Occipital lobe (tissue), 3 donors: ENCODE measurements at places on chromosomes 7 and 10. TPM values are rescaled to one million over a fixed set of nuclear protein-coding genes. Genes with fewer than 3 reads are reported as not detected.

The HOXA7 gene
- total RNA-seq = not detected

The CLCN1 gene
- under 0.01 TPM for total RNA-seq

The CPA2 gene
- total RNA-seq = not detected

The ANXA8 gene
- total RNA-seq = not detected

The ZNF804B gene
- 4.2 TPM for total RNA-seq

The H2BK1 gene
- total RNA-seq = not detected

The STEAP1B gene
- 1.1 TPM for total RNA-seq

The CNTNAP2 gene
- 37.3 TPM for total RNA-seq

The ZNF277 gene
- total RNA-seq = 77.0 TPM

The FAM25C gene
- not detected for total RNA-seq

- DNase-seq = no peak
Observed at GRCh38 chr10:25738776-25739175, 195.3 kb upstream of the MYO3A start.

DNA sequence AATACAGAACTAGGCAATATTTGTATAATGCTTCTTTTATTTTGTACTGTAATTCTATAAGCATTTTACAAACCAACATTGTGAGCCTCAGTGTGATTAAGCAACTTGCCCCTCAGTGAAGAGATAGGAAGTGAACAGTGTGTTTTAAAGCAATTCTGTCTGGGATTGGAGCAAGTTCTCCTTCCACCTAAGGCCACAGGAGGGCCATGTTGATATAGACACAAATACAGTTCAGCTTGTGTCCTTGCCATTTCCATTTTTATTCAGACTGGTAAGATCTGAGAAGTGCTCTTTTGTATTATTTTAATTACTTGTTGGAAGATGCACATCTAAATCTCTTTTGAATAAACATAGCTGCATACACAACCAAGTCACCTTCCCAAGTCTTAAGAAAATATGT is 416.3 kb upstream of the COBL start:
- DNase-seq = no peak

- DNase-seq = no peak
Observed at GRCh38 chr10:116589926-116590325, 833 bp upstream of the PNLIPRP1 start.

- DNase-seq = peak; percentile 33
Observed at GRCh38 chr7:9507290-9507689, 1073.9 kb downstream of the NXPH1 start.

GRCh38 chr7:80942261-80943041 is 23.6 kb upstream of the SEMA3C start:
- DNase-seq = no peak

DNA sequence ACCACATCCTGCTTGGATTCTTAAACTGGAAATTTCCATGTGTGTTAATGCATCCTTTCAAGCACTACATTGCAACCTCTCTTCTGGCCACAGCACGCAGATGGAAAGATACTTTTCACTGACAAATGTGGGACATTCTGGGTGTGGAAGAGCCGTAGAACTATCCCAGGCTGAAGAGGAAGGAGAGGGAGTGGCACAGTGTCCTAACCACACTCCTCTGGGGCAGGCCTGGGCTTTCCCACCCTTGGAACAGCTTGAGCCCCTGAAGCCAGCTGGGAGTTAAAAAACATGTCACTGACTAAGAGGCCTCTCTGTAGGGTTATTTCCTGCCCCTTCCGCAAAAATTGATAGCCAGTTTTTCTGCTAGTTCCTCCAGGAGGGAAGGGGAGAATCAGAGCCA is 34.0 kb upstream of the DNMBP start:
- DNase-seq = no peak

DNA sequence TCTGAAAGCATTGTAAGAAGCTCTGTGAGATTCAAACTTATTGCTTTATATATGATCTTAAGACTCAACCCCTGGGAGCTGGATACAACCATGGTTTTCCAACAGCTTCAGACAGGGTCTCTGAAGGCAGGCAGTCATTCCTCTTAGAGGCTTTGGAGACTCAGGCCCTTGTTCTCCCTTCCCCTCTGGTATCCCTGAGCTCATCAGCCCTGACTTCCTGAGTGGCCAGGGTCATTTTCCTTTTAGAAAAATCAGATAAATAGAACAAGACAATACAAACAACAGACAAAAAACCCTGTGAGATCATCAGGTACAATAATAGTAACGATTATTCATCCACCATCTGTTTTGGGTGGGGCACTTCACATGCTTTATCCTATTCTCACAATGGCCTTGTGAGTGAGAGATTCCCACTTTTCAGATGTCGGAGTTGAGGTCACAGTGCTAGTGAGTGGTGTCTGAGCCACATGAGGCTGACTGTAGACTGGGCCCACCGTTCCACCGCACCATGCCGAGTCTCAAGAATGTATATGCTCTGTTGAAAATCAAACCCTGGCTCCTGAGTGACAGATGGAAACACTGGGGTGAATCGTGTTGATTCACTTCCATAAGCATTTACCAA is 144.2 kb downstream of the CXCL12 start:
- no peak for DNase-seq

DNA sequence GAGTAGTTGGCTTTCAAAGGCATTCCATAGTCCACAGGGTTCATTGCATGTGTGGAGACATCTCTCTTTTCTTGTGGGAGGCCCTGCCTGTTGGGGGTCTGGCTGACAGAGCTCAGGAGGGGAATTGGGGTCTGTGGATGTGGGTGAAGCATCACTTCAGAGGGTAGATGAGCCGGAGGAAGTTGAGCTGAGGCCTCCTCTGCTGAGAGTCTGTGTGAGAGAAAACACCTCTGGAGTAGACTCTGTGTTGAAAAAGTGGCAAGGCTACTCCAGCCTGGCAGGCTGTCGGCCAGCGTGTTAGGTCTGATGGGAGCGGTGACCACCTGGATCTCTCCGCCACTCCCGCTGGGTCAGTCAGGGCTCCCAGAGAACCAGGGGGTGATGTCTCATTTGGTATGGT is 358.0 kb upstream of the MGMT start:
- DNase-seq = no peak
